ENCODE measurements at places on chromosomes 5 and 9. TPM values are rescaled to one million over a fixed set of nuclear protein-coding genes. Genes with fewer than 3 reads are reported as not detected.

ARHGEF39 gene
- 6.3 TPM for total RNA-seq

F12 gene
- 2.1 TPM for total RNA-seq

PDZD2 gene
- 21.5 TPM for total RNA-seq

EDIL3 gene
- 51.3 TPM for total RNA-seq

DOK3 gene
- total RNA-seq = 5.8 TPM

FASTKD3 gene
- 9.4 TPM for total RNA-seq

NR2F1 gene
- 19.7 TPM for total RNA-seq
